ENCODE measurements at places on chromosomes 4 and X.

- no peak for DNase-seq
Observed at GRCh38 chr4:139202991-139203390, 26.0 kb upstream of the ELF2 start.

DNA sequence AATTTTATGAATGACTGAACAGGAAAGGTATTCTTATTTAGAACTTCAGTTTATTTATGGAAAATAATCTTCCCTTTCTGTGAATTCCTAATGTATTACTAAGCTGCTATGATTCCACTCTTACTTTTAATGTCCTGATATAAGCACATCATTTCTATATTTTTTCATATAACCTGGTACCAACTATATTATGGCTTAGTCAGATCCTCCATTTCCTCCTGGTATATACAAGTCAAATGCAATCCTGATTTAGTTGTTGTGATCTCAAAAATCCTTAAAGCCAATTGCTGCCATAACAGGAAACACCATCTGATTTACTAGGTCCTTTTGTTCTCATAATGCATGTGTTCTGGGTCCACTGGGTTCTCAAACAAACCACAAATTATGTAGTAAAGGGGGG, 26.8 kb downstream of the TRMT2B start:
- DNase-seq, result no peak

- DNase-seq, result no peak
Observed at GRCh38 chr4:182449930-182450439, 206.8 kb downstream of the TENM3 start.

DNA sequence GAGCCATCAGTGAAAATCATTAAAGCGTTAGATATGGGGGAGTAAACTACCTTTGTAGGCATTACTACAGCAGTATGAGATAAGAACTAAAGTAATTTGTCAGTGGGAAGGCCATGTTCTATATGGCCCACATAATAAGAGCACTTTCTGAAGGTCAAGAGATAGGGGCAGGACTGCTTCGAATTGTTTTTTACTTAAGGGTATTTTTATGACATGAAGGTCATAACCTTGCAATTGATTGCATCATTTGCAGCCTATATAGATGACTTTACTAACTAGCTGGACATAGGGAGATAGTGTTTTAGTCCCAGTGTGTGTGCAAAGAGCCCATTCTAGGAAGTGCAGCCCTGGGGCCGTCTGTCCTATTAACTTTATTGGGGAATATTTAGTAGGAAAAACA, 23.6 kb upstream of the GC start:
- no peak for DNase-seq

- DNase-seq, result no peak
Observed at GRCh38 chrX:86369847-86370630, 221.8 kb downstream of the DACH2 start.

DNA sequence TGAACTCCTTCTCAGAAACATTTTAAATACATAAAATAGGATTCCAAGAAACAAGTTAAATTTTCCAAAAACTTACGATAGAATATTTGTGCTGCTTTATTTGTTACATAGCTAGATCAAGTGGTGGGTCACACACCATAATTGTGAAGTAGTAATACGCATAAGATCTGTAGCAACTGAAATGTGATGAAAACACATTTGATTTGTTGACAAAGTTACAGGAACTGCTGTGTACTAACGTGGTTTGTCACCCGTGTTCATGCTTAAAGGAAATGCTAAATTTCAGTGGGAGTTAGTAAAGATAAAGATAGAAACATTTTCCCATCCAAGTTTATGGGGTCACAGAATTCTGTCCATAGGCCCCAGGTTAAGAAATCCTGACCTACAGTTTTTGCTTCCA, 34.1 kb upstream of the PHEX start:
- no peak for DNase-seq

GRCh38 chr4:185933078-185933581, 121.1 kb upstream of the SORBS2 start:
- DNase-seq, result no peak

DNA sequence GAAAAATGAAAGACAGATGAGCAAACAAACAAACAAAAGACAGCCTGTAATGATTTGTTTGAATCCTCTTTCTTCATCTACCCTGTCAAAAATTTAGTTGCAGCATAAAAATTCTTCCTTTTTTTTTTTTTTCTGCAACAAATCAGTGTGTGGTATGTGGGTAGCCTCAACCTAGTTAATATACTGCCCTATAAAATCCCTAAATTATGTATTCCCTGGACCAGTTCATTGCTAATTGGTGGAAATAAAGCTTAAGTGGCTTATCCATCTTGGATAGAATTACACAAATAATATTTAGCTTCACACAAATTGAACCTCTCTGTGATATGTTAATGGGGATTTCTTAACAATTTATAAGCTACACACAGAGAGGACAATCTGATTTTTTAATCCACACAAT, 208.4 kb downstream of the NDST4 start:
- DNase-seq, result no peak

GRCh38 chr4:122980860-122981259, 58.5 kb upstream of the NUDT6 start:
- DNase-seq, result no peak

DNA sequence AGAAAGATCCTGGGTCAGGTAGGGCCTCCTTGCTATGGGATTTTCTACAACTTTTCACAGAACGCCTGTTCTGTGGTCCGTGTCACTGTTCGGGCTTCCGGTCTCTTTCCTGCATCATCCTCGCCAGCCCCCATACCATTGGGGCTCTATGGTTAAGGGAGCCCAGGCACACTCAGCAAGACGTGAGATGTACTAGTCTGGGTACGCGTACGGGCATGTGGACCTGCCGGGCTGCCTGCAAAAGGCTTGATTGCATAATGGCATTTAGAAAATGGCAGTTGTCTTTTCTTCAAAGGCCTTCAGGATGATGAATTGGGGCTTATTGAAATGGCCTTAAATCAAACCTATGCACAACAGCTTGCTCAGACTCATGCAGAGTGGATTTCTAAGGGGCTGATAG, 86.7 kb downstream of the CNGA2 start:
- DNase-seq, result no peak

GRCh38 chr4:159682996-159683395, 580.1 kb downstream of the RAPGEF2 start:
- no peak for DNase-seq

- no peak for DNase-seq
Observed at GRCh38 chr4:23388255-23388654, 501.6 kb downstream of the PPARGC1A start.

DNA sequence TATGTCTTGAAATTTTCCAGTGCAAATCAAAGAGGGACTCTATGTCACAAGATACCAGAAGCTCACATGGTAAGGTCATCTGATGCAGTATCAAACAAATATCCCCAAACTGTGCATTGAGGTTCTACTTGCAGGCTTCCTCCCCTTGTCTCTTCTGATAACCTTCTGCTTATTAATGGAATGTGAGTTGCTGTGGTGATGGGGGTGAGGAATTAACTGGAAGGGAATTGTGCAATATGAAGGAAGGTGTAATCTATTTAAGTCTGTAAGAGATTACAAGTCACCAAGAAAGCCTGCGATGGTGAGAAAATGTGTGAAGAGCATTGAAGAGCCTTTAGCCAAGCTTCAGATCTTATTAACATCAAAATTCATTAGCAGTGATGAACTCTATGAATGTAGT, 15.4 kb upstream of the MAGED1 start:
- DNase-seq, result no peak

GRCh38 chrX:107714206-107714891, 61.2 kb downstream of the TSC22D3 start:
- DNase-seq, result no peak

DNA sequence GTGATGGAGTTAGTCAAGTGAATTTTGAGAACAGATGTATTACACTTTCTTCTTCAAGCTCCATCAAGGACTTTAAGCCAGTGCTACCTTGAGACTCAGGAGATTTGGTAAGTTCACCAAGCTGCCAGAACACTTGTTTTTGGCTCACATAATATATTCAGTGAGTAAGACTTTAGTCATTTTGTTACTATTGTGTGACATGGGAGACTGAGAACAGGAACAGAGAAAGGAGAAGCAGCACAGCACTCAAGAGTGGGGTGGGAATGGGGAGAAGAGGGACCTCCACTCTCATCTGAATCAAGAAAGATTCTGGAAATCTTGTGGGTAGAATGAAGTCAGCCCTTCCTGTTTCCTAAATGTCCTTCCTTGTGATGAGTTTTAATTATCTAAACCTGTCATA, 87.3 kb upstream of the TET2 start:
- no peak for DNase-seq

- DNase-seq, result peak; percentile 82
Observed at GRCh38 chrX:140712413-140713173, 3.0 kb downstream of the LINC00632 start.

DNA sequence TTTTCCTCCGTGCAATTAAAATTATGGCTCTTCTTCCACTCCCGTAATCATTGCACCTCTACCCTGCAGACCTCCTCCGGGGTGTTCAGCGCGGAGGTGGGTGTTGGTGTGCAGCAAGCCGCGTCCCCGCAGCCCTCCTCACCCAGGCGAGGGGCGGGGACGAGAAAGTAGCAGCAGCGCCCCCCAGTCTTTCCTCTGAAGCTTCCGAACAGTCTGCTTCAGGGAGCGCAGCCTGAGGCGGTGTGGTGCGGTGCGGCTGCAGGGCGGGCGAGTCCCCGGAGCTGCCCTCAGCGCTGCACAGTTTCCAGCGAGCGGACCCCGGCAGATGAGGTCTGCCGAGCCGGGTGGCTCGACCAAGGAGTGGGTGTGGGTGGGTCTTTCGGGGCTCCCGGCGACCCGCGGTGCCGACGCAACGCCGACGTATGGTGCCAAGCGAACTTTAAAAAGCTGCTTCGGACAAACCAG, at the start of gene FRAS1:
TSS of gene FRAS1 (plus strand) at position 189 of the 465 bp plus-strand sequence. CDS start 687 bp downstream, outside the sequence.
- DNase-seq, result peak; percentile 68

DNA sequence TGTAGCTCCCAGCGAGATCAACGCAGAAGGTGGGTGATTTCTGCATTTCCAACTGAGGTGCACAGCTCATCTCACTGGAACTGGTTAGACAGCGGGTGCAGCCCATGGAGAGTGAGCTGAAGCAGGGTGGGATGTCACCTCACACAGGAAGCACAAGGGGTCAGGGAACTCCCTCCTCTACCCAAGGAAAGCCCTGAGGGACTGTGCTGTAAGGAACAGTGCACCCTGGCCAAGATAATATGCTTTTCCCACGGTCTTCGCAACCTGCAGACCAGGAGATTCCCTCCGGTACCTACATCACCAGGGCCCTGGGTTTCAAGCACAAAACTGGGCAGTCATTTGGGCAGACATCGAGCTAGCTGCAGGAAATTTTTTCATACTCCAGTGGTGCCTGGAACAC, 216.4 kb upstream of the TET2 start:
- no peak for DNase-seq

DNA sequence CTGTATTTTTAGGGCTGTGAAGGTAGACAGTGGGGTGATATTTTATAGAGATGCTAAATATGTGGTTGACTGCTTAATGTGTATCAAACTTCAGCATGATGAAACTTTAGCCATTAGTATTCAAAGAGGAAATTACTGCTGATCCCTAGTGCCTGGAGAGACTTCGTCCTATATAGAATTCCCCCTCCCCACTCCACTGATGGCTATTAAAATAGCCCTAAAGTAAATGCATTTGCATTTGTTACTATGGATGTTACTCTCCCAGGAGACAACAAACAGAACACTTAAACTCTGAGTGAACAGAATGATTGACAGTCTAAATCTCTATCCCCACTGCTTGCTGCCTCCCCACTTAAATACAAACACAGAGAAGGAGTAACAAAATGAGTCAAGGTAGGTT, 39.1 kb downstream of the ADGRL3 start:
- DNase-seq, result no peak

GRCh38 chr4:153651587-153651986, 32.5 kb upstream of the TLR2 start:
- DNase-seq, result no peak

GRCh38 chr4:12123707-12124106, 695.0 kb upstream of the HS3ST1 start:
- no peak for DNase-seq

GRCh38 chr4:122827879-122828601, 1.4 kb downstream of the FGF2 start:
- peak; percentile 86 for DNase-seq

- DNase-seq, result no peak
Observed at GRCh38 chr4:41429280-41429669, 108.7 kb upstream of the LIMCH1 start.

GRCh38 chrX:34218063-34218462, 85.9 kb upstream of the FAM47A start:
- DNase-seq, result no peak

DNA sequence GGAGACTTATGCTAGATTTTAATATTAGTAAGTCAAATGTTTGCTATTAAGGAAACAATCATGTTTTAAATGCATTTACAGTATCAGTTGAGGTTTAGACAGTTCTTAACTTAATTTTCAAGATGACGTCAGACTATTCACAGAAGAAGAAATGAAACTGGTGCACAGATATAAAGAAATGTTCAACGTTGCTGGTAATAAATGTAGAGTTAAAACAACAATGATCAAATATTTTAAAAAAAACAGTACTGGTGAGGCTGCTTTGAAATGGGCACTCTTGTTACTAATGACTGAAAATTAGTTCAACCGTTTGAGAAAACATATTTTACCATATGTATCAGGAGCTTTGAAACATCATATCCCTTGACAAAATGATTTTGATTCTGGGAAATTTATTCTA, 44.2 kb downstream of the ABHD18 start:
- DNase-seq, result no peak

DNA sequence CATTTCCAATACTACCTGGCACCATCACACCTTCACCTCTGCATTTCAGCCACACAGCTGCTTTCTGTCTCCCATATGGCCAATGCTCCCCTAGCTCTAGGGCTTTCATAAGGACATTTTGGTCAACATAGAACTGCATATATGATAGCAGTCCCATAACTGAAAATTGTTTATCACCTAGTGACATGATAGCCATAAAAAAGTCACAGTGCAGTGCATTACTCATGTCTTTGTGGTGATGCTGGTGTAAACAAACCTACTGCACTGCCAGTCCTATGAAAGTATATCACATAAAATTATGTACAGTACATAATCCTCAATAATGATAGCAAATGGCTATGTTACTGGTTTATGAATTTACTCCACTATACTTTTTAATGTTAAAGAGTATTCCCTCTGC, 221.0 kb downstream of the NAF1 start:
- DNase-seq, result no peak

- no peak for DNase-seq
Observed at GRCh38 chrX:151397741-151398070, 700 bp downstream of the VMA21 start.

GRCh38 chr4:147644471-147644870, 27.3 kb downstream of the TMEM184C start:
- no peak for DNase-seq

- no peak for DNase-seq
Observed at GRCh38 chr4:135552131-135552530, 1350.5 kb upstream of the PABPC4L start.

DNA sequence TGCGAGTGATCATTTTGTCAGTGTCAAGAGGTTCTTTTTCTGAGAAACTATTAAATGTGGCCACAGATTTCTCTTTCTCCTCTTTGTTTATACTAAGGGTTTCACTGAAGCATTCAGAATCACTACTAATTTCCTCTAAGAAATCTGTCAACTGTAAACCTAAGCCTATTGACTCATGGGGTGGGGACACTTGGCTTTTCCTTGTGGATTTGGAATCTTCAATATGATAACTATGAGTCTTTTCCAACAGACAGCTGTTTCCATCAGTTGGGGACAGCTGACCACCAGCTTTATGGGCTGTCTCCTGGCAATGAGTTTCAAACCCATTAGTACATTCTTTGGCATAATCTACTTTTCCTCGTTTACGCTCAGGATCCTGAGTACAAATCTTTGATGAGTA, 13.8 kb downstream of the PGRMC1 start:
- DNase-seq, result no peak

- no peak for DNase-seq
Observed at GRCh38 chrX:110414679-110415439, 56.2 kb downstream of the RTL9 start.

Data from H9 (cell line).